ENCODE measurements at places on chromosomes 11 and 22. TPM values are rescaled to one million over a fixed set of nuclear protein-coding genes. Genes with fewer than 3 reads are reported as not detected.

- no peak for DNase-seq
- no peaks in the 10 kb centered on the region for H3K27me3 ChIP-seq
- H3K36me3 ChIP-seq: no peaks in the 10 kb centered on the region
- no peaks in the 10 kb centered on the region for H3K4me1 ChIP-seq
- no peak overlapping the region for H3K27ac ChIP-seq
These were observed 11.2 kb downstream of the KCNQ1OT1 start for GRCh38 chr11:2688381-2689231.

GRCh38 chr22:49215840-49216239 is 611.8 kb downstream of the BRD1 start:
- no peaks in the 10 kb centered on the region for H3K36me3 ChIP-seq
- no peak overlapping the region for H3K27ac ChIP-seq
- no peak for DNase-seq
- no peaks in the 10 kb centered on the region for H3K4me1 ChIP-seq
- H3K27me3 ChIP-seq: no peaks in the 10 kb centered on the region

The GNG3 gene
- total RNA-seq: 0.63 TPM

GRCh38 chr11:29826878-29827277 is 190.0 kb downstream of the KCNA4 start:
- no peak overlapping the region for H3K27ac ChIP-seq
- H3K4me3 ChIP-seq: no peak overlapping the region
- H3K4me1 ChIP-seq: no peaks in the 10 kb centered on the region
- H3K36me3 ChIP-seq: no peaks in the 10 kb centered on the region
- H3K27me3 ChIP-seq: no peaks in the 10 kb centered on the region

DNA sequence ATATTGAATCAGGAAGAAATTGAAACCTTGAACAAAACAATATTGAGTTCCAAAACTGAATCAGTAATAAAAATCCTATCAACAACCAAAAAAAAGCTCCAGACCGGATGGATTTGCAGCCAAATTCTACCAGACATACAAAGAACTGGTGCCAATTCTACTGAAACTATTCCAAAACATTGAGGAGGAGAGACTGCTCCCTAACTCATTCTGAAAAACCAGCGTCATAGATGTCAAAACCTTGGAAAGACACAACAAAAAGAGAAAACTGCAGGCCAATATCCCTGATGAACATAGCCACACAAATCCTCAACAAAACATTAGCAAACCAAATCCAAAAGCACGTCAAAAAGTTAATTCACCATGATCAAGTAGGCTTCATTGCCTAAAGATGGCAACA is 353.8 kb downstream of the TMEM135 start:
- H3K4me3 ChIP-seq: no peak overlapping the region
- no peak for DNase-seq
- no peaks in the 10 kb centered on the region for H3K4me1 ChIP-seq
- no peaks in the 10 kb centered on the region for H3K36me3 ChIP-seq
- H3K27me3 ChIP-seq: no peaks in the 10 kb centered on the region

DNA sequence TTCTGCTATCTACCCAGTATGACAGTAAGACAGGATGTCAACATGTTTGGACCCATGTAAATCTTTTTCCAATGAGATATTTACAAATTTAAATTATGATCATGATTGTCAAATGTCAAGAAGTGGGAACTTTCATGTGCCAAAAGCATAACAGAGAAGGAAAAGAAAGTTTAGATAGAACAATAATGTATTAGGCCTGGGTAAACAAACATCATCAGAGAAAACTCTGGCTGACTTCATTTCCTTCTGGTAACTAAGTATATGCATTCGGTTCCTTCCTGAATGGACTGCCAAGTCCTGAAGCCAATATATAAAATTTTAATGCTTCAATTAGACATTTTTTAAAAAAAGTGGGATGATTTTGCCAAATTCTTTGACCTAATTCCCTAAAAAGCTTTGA is 16.5 kb downstream of the RNF141 start:
- H3K27ac ChIP-seq: no peak overlapping the region
- H3K4me3 ChIP-seq: no peak overlapping the region
- peaks cover 3% of the 10 kb centered on the region for H3K36me3 ChIP-seq

DNA sequence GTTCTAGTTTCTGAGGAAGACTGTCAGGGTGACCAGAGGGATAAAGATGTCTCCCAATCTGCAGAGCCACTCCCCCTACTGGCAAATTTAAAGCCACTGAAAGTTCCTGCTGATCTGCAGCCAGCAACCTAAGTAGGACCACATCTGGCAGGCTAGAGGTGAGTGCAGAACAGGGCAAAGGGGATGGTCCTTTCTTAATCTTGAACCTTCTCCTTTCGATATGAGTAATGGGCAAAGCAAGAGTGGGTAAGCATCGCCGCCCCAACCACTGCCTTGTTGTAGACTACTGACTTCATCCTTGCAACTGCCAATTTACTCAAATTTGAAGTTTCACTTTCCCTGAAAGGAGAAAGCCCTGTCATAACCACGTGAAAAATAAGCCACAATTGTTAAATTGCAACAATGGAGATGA is 30.7 kb downstream of the SCUBE2 start:
- H3K27me3 ChIP-seq: no peaks in the 10 kb centered on the region
- no peaks in the 10 kb centered on the region for H3K4me1 ChIP-seq
- DNase-seq: no peak
- no peak overlapping the region for H3K4me3 ChIP-seq
- no peaks in the 10 kb centered on the region for H3K36me3 ChIP-seq
- no peak overlapping the region for H3K27ac ChIP-seq

- H3K36me3 ChIP-seq: peaks cover 11% of the 10 kb centered on the region
- H3K4me1 ChIP-seq: peaks cover 17% of the 10 kb centered on the region
- no peaks in the 10 kb centered on the region for H3K27me3 ChIP-seq
- no peak for DNase-seq
- H3K4me3 ChIP-seq: no peak overlapping the region
These were observed 848 bp downstream of the HEPN1 start for GRCh38 chr11:124919898-124920297.

The CDC42BPG gene
- total RNA-seq: under 0.01 TPM

The SEC14L6 gene
- total RNA-seq: 0.98 TPM

The CCDC15 gene
- total RNA-seq: 3.1 TPM

DNA sequence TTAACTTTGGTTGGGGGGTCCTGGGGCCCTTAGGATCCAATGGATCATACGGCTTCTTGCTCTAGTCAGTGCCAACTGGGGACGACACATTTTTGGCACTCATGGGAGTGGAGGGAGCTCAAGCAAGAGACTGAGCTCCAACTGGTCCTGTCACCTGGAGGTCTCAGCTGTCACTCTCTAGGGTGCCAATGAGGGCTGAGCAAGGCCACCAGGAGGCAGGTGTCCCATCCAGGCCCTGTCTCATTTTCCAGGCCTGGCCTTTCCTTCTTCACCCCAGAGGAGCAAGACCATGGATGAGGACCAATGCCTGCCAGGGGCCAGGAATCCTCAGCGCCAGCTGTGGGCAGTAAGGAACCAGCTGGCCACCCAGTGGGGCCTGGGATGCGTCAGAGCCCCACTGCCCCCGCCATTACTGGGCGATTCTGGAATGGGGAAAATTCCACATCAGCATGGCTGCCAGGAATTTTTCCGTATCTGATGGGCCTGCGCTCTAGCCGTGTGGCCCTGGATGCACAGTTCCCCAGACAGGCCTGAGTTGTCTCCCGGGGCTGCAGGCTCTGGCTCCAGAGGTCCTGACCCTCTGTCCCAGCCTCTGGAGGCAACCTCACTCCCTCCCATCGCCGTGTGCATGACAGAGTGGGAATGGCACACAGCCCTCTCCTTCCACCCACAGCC is 669 bp upstream of the GAL3ST1 start:
- peak overlapping the region; percentile 54 for H3K4me3 ChIP-seq
- H3K4me1 ChIP-seq: peaks cover 56% of the 10 kb centered on the region
- no peaks in the 10 kb centered on the region for H3K27me3 ChIP-seq
- DNase-seq: no peak
- peak overlapping the region; percentile 63 for H3K27ac ChIP-seq
- H3K36me3 ChIP-seq: peaks cover 18% of the 10 kb centered on the region

DNA sequence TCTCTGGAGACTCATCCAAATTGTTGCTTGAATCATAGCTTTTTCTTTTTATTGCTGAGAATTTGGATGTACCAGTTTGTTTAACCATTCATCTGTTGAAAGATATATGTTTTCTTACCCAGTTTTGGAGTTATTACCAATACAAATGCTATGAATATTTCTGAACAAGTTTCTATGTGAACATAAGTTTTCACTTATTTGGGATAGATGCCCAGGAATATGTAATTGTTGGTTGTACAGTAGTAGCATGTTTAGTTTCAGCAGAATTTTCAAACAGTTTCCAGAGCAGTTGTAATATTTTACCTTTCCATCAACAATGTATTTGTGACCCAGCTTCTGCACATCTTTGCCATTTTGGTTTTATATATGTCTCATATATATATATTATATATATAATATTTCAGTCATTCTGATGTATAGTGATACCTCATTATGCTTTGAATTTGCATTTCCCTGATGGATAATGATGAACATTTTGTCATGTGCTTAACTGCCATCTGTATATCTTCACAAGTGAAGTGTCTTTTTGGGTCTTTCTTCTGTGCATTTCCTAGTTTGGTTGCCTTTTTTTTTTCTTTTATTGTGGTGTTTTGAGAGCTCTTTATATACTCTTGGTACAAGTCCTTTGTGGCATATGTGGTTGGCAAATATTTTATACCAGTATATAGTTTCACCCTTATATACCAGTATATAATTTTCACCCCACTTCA is 118.8 kb downstream of the LUZP2 start:
- H3K4me1 ChIP-seq: no peaks in the 10 kb centered on the region
- no peak overlapping the region for H3K27ac ChIP-seq
- no peak for DNase-seq
- H3K4me3 ChIP-seq: no peak overlapping the region
- H3K36me3 ChIP-seq: no peaks in the 10 kb centered on the region

GRCh38 chr11:14789879-14790484 is 102.0 kb downstream of the CYP2R1 start:
- no peaks in the 10 kb centered on the region for H3K27me3 ChIP-seq
- H3K4me1 ChIP-seq: no peaks in the 10 kb centered on the region
- DNase-seq: no peak
- H3K36me3 ChIP-seq: no peaks in the 10 kb centered on the region
- no peak overlapping the region for H3K4me3 ChIP-seq
- no peak overlapping the region for H3K27ac ChIP-seq

The OR52I2 gene
- total RNA-seq: not detected

GRCh38 chr11:68402355-68403031 is 58.1 kb upstream of the PPP6R3 start:
- H3K36me3 ChIP-seq: peaks cover 41% of the 10 kb centered on the region
- no peak overlapping the region for H3K4me3 ChIP-seq
- no peaks in the 10 kb centered on the region for H3K27me3 ChIP-seq
- no peak overlapping the region for H3K27ac ChIP-seq
- no peak for DNase-seq

The OR51I1 gene
- not detected for total RNA-seq

DNA sequence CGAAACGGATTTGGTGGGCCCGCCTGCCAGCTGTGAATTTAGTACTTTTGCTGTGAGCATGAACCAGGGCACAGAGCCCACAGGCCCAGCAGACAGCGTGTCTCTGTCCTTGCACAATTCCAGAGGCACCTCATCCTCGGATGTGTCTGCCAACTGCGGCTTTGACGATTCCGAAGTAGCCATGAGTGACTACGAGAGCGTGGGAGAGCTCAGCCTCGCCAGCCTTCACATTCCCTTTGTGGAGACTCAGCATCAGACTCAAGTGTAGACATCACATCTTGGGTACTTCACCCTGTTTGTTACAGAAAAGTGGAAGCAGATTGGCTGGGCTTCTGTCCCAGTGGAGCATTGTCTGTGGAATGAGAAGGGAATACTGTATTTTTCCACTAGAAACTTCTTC is 78.6 kb upstream of the MTNR1B start:
- H3K4me1 ChIP-seq: no peaks in the 10 kb centered on the region
- no peak for DNase-seq
- no peak overlapping the region for H3K4me3 ChIP-seq

- no peak overlapping the region for H3K4me3 ChIP-seq
- H3K27me3 ChIP-seq: no peaks in the 10 kb centered on the region
- DNase-seq: no peak
These were observed 135.1 kb downstream of the FDX1 start for GRCh38 chr11:110564676-110565356.

GRCh38 chr22:26134654-26135330 is 34.5 kb upstream of the SEZ6L start:
- H3K4me1 ChIP-seq: no peaks in the 10 kb centered on the region
- H3K4me3 ChIP-seq: no peak overlapping the region
- H3K27me3 ChIP-seq: no peaks in the 10 kb centered on the region
- H3K27ac ChIP-seq: no peak overlapping the region
